ENCODE measurements at places on chromosomes 7 and 10.

DNA sequence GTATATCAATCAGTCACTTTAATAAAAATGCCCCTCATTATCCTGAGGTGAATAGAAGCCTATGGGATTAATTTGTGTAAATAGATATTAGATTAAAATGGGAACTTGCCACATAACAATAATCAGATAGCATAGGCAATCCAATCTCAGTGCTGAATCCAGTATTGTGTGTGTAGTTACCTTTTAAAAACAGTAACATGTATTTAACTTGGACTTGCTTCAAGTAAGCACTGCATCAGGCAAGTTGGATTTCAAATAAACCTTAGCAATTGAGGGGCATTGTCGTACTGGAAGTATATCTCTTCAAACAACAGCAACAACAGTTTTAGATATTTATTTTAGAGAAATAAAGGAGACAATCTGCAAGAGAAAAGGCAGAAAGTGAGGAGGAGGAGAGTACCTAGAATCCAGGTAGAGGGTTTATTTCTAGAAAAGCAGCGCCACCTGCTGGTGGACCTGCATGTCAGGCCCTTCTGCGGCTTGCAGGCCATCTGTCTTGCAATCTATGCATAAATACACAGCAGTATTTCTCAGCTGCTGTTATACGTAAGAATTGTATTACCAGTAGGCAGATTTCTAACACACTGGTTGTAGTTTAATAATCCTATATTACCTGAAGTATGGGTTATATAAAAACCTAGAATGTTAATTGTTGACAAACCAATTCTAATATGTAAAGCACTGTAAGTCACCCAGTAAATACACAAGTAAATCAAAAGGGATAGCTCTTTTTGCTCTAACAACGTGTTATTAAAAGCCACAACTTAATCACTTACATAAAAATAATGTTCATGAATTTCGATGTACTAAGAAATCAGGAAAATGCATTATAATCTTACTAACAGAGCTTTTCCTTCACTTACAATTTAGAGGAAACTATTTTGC, 652.8 kb downstream of the KCNMA1 start:
- peak; percentile 64 for DNase-seq

GRCh38 chr10:123392182-123392963, 238.2 kb downstream of the BUB3 start:
- no peak for DNase-seq

- no peak for DNase-seq
Measured at GRCh38 chr7:75869776-75870379, 9.0 kb upstream of the RHBDD2 start.

- no peak for DNase-seq
Measured at GRCh38 chr7:6121141-6121540, 90.0 kb downstream of the ANKRD61 start.

- DNase-seq, result no peak
Measured at GRCh38 chr10:60967854-60968484, 24.0 kb upstream of the RHOBTB1 start.

DNA sequence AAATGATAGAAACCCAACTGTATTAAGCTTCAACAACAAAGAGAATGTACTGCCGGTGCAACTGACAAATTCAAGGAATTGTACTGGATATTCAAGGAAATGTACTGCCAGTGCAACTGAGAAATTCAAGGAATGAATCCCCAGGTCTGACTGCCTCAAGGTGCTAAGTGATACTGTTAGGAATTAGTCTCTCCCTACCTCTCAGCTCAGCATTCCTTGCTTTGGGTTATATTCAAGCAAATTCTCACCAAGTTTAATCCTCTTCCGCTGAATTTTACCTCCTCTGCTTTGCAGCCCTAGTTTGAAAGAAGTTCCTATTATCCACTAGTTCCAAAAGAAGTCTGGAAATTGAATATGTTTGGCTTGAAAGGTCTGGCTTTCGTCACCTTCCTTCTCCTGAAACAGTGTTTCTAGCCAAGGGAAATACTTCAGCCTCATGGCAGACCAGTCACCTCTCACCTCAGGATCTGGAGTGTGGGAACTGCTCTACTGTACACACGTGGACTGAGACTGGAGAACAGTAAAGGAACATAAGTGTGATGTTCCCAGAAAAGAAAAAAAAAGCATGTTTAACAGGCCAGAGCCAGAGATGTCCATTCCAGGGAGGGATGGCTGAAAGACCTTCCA, 60.4 kb downstream of the SORCS1 start:
- DNase-seq, result no peak

DNA sequence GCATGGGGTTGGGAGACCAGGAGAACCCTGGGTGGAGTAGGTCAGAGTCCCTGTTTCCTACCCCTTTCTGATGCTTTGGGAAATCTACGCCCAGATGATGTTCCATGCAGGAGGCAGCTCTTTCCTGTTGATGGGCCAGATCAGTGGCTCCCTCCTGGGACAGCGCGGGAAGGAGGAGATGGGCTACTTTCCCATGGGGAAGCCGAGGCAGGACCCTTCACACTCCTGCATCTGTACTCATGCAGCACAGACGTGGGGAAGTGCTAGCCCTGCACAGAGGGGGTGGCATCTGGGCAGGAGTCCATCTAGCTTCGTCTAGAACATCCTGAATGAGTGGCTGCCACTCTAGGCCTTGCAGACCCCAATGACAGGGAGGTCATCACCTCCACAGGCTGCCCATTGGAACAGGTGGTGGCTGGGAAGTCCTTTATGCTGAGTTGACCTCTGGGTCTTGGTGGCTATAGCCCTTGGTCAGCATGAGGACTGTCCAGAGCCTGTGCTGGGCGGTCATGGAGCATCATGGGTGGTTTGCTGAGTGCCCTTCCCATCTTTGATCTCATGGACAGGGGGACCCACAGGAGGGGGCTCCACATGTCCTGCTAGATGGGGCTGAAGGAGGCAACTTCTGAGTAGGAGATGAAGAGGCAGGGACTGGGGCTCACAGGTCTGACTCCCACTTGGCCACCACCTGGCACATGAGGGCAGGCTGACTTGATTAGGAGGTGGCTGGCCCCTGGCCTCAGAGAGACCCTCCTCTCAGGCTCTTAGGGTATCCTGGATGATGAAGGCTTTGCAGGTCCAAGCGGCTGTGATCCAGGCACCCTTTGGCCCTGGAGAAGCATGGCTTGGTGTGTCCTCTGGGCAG, 24.6 kb downstream of the RAMP3 start:
- no peak for DNase-seq

Measured in stimulated activated effector memory CD8-positive, alpha-beta T cell treated with anti-CD3 and anti-CD28 coated beads, Interleukin-12 subunit alpha, Interleukin-12 subunit beta, amount 100 ng/mL, for 72 hours (primary cell).